Gastroesophageal sphincter (tissue), 4 donors: ENCODE measurements at places on chromosomes 11 and 22.

DNA sequence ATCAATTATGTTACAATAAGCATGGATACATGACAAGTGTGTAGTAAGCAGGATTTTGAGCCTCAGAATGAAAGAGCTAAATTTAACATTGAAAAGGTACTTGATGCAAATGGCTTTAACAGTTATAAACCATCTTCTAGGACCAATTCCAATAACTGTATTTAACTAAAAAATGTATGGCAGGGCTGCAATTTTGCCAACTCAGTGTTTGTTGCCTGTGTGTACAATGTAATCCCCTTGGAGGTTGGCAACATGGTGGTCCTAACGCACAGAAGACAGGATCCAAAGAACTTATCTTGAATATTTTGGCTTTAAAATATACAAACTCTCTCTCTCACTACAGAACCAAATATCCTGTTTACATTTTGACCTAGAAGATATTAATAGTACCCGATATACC lies 2314.1 kb downstream of the LRRC4C start:
- no peak for ATAC-seq

- ATAC-seq: peak; percentile 97
Observed at GRCh38 chr11:14422052-14422813, 63.2 kb upstream of the RRAS2 start.

DNA sequence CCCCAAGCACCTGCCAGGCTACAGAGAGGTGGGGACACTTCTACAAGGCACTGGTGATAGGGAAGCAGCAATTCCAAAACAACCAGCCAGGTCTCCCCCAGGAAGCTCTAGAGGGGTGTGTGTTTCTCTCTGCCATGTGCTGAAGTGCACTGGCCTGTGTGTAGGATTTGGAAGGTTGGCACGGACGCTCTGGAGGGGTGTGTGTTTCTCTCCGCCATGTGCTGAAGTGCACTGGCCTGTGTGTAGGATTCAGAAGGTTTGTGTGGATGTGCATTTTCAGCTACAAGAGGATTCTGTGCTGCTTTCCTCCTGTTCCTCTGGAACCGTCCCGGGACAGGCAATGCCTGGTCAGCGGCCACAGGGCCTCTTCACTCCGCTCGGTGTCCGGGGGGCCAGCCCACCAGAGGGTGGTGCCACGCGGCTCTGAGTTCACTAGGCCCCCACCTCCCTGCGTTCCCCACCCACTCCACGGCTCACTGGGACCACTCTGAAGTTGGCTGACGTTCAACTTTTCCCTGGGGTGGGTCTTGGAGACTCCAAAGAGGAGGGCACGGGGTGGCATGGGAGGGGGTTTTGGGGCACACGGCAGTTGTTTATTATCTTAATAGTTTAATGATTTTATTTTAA lies 552.8 kb downstream of the BRD1 start:
- no peak for ATAC-seq

DNA sequence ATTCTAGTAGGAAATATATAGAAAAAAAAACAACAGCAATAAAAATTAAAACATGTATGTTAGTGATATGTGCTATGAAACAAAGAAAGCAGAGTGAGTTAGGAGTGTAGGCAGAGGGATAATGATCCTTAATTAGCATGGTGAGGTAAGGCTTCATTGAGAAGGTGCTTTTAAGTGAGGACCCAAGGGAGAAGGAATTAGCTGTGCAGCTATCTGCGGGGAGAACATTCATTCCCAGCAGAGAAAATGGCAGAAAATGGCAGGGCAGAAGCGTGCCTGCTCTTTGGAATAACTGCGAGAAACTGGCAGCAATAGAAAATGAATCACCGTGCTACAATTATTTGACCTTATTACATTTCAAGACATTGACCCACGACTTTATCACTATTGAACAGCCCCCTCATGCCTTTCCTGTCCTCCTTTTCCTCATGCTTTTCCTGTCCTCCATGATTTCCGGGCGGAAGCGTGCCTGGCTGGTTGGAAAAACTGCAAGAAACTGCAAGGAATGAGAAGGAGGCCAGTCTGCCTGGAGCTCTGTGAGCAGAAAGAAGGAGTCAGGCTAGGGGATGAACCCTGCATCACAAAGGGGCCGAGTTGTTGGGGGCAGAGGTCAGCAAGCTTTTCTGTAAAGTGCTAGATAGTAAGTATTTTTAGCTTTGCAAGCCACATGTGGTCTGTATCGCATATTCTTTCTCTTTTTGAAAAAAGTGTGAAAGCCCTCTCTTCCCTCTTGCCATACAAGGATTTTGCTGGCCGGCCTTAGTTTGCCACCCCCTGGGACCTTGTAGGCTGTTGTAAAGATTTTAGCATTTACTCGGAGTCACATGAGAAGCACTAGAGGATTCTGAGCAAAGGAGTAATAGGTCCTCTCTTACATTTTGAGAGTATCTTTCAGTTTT lies 37.1 kb upstream of the SWAP70 start:
- no peak for ATAC-seq

- no peak for ATAC-seq
Observed at GRCh38 chr22:38085056-38085455, 1.1 kb upstream of the SLC16A8 start.

DNA sequence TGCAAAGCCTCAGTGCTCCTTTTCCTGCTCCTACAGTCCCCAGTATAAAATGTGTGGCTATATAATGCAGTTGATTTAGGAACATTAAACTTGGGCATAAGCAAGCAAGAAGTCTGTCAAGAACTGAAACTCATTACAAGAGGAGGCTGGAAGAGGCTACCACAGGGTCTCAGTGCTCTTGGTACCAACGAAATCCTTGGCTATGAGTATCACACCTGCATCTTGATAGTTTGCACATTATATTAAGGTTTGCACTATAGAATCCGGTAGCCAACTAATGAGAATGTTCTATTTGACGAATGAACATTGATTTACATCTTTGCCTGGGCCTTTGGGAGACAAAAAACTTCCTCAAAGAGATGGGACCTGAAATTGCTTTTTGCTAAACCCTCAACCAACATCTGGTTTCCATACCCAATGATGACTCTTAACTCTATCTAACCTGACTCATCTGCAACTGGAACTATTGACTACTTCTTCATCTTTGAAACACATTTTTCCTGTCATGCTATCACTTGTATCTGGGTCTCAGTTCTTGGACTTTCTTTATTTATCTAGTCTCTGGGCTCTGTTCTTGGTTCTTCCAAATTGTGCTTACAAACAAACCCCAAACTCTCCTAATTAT lies 207.2 kb upstream of the CTSC start:
- no peak for ATAC-seq

GRCh38 chr11:1300569-1301187 lies 8.8 kb downstream of the TOLLIP start:
- ATAC-seq: peak; percentile 22

GRCh38 chr22:43789452-43789851 lies 22.7 kb downstream of the EFCAB6 start:
- peak; percentile 84 for ATAC-seq
